Placental pericyte (primary cell): ENCODE measurements at places on chromosomes 16 and 17. TPM values are rescaled to one million over a fixed set of nuclear protein-coding genes. Genes with fewer than 3 reads are reported as not detected.

Gene ABCA10
- total RNA-seq, result 1.7 and 2.2 TPM in 2 replicates

Gene SLC2A4
- 0.22 TPM in 1 of 2 replicates, not detected in the other for total RNA-seq

Gene CDH13
- total RNA-seq, result 126 and 133 TPM in 2 replicates

Gene TBKBP1
- total RNA-seq, result 9.3 and 12.9 TPM in 2 replicates
